ENCODE measurements at places on chromosomes 3 and 15. TPM values are rescaled to one million over a fixed set of nuclear protein-coding genes. Genes with fewer than 3 reads are reported as not detected.
A peak's percentile ranks its signal among the peaks of the same experiment; 100 is the strongest.

DNA sequence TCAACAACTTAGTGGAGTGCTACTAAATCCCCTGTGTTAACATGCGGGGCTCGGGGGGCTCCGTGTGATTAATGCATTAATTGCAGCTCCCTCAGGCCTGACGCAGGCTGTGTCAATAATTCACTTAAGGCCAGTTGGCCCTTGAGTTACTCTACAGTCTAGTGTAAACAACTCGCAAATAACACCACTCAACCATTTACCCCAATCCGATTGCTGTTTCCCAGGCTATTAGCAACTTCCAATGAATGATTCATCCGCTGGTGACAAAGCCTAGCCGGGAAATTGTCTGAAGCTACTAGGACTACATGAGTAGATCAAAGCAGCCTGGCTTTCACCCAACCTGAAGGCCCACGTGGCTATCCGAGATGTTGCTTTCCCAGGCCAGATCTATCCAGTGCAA is 121.3 kb upstream of the SOX14 start:
- DNase-seq: no peak

DNA sequence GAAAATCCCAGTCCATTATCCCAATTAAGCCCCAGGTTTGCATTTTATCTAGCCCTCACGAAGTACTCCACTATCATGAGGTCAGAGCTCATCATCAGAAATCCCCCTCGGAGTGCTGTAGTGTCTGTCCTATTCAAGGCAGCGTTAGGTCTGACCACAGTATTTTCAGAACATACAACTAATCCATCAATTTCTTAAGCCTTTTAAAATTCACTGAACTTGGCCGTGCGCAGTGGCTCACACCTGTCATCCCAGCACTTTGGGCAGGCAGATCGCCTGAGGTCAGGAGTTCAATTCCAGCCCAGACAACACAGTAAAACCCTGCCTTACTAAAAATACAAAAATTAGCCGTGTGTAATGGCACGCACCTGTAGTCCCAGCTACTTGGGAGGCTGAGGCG is 11.9 kb downstream of the VGLL4 start:
- DNase-seq: no peak

- DNase-seq: no peak
Observed at GRCh38 chr3:6781092-6781491, 79.8 kb upstream of the GRM7 start.

- DNase-seq: no peak
Observed at GRCh38 chr15:60717008-60717407, 238.1 kb upstream of the ICE2 start.

DNA sequence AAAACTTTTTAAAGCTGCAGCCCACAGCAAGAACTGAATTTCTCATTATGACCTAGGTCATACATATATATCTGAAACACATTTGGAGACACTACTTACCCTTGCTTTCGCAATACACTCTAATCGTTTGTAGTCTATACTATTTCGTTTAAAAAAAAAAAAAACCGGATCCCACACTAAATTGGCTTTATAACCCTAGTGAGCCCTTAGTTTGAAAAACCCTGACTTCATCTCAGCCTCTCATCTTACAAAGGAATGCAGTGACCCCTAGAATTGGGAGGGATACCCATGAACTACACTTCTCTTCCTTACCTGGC is 4.2 kb downstream of the RARRES1 start:
- DNase-seq: no peak

GRM2 gene
- not detected for total RNA-seq

GRCh38 chr15:90597577-90597976 is 67.9 kb downstream of the CRTC3 start:
- no peak for DNase-seq

GRCh38 chr3:128329491-128330213 is 137.0 kb downstream of the DNAJB8 start:
- DNase-seq: no peak

DNA sequence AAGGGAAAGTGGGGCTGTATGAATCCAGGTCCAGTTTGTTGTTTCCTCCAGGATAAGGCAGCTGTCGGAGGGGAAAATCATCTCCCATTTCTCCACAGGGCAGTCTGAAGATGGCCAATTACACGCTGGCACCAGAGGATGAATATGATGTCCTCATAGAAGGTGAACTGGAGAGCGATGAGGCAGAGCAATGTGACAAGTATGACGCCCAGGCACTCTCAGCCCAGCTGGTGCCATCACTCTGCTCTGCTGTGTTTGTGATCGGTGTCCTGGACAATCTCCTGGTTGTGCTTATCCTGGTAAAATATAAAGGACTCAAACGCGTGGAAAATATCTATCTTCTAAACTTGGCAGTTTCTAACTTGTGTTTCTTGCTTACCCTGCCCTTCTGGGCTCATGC is 911 bp downstream of the CCRL2 start:
- DNase-seq: no peak

GRCh38 chr3:39990532-39990931 is 181.1 kb downstream of the MYRIP start:
- peak; percentile 72 for DNase-seq

DNA sequence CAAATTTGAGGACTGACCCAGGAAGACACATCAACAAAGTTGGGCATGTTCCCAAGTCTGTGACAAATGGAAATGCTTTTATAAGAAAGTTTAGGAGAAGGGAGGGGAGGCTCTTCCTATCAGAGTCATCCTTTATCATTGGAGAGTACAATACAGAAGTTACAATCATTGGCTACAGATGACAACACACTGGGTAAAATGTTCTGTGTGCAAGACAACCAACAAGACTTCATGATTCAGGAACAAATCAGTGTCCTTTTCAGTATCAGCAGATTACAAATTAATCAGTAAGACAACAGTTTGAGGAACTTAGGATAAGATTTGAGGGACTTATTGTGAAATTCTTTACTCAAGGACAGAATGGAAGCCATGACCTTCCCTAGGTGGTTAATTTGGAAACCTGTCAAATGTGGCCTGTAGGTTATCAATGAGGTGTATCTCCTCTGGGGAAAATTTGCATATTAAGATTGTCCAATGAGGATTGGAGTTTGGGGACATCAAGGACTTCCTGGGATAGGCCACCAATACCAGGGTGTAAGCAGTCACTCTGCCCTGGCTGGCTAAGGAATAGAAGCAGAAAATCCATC is 274.4 kb upstream of the RORA start:
- no peak for DNase-seq

IL5RA gene
- total RNA-seq: not detected

BCHE gene
- not detected for total RNA-seq

DNA sequence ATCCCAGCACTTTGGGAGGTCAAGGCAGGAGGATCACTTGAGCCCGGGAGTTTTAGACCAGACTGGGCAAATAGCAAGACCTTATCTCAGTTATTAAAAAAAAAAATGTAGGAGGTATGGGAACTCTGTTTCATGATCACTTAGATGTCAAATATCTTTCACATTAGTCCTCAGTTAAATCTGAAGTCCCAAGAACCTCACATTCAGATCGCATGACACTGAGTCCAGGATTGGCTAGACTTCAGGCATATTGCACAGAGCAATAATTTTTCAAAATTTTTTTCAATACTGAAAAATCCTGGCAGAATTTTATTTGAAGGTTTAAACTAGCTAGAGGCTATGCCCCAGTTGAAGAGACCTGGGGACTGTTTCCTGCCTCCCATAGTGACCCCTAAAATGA is 56.3 kb upstream of the ZNF148 start:
- DNase-seq: peak; percentile 44

- peak; percentile 88 for DNase-seq
Observed at GRCh38 chr3:46127503-46127902, 80.6 kb downstream of the CCR1 start.

HESX1 gene
- not detected for total RNA-seq

DNA sequence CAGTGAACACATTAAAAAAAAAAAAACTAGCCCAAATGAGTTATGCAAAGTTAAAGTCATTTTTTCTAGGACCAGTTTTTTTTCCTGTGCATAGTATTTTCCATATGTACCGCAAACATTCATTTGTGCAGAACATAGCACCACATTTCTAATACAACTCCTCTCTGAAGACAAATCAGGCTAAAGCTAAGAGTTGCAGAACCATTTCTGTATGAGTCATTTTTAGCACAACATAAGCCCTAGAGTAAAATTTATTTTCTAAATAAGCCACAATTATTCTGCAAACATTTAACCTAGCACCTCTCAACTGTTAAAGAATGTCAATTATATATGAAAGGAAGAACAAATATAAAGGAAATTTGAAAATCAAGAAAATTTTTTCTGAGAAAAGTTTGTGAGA is 375.8 kb downstream of the TIGIT start:
- DNase-seq: no peak

Measured in HFFc6 (cell line).